ENCODE measurements at places on chromosomes 7 and 10.

GRCh38 chr10:17643339-17643754 is 604 bp upstream of the STAM start:
- peak; percentile 11 for DNase-seq

DNA sequence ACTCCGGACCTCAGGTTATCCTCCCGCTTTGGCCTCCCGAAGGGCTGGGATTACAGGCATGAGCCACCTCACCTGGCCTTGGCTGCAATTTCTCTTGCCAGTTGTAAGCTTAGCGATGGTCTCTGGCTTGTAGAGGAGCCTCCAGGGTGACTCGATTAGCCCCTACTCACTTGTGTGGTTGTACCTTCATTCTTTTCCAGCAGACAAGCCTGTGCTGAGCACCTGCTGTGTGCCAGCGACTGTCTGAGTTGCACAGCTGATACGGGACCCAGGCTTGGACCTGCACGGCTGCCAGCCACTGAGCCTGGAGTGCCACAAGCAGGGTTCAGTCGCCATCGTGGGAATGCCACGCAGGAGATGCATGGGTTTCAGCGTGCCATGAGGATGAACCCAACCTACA is 42.0 kb upstream of the DNAJB6 start:
- no peak for DNase-seq

DNA sequence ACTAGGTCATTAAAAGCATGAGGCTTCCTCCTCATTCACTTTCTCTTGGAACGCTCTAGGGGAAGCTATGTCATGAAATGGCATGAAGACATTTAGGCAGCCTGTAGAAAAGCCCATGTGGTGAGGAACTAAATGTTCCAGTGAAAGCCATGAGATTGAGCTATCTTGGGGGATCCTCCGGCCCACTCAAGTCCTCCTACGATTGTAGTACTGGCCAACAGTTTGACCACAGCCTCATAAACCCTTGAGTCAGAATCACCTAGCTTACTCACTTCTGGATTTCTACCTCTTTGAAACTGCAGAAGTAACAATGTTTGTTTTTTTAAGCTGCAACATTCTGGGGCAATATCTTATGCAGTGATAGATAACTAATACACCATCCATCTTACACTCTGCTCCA is 605.1 kb downstream of the SORCS1 start:
- DNase-seq, result no peak

DNA sequence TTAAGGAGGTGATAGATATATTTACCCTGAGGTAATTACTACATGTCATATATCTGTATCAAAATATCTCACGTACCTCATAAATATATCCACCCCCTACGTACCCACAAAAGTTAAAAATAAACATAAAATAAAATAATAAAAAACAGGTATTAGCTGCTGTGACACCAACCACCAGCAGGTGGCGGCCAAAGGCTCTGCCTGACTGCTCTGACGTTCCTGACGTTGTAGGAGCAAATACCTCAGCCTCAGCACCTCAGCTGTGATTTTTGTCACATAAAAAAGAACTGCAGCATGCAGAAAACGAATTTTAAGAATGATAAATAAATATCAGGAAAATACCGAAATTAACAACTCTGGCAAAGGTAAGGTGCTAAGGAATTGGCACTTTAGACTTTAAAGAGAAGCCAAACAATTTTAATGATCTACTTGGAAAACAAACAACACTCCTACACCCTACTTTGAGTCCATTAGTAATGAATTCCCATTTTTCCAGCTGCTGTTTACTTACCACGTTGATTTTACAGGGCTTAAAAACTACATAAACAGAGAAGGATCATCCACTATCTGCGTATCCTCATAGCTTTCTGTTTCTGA is 125.4 kb upstream of the TARP start:
- peak; percentile 27 for DNase-seq

DNA sequence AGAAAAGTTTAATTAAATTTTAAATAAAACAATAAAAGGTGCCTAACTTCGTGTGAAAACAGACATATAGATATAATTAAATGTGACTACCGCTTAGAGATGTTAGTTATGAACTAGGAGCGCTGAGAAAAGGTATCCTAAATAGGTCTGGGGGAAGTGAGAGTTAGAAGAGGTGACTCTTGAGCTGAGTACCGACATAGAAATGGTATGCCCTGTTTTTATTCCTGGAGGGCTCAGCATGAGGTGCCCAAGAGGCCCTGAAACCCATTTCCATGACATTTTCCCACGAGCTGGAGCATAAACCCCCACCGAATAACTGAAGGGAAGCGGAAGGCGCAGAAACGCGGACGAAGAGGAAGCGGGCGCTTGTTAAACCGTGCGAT is 433 bp upstream of the STARD3NL start:
- DNase-seq, result no peak

GRCh38 chr7:46024263-46024916 is 103.3 kb upstream of the IGFBP3 start:
- no peak for DNase-seq

- DNase-seq, result no peak
These were observed 47.8 kb upstream of the KCNMA1 start for GRCh38 chr10:77685432-77685831.

DNA sequence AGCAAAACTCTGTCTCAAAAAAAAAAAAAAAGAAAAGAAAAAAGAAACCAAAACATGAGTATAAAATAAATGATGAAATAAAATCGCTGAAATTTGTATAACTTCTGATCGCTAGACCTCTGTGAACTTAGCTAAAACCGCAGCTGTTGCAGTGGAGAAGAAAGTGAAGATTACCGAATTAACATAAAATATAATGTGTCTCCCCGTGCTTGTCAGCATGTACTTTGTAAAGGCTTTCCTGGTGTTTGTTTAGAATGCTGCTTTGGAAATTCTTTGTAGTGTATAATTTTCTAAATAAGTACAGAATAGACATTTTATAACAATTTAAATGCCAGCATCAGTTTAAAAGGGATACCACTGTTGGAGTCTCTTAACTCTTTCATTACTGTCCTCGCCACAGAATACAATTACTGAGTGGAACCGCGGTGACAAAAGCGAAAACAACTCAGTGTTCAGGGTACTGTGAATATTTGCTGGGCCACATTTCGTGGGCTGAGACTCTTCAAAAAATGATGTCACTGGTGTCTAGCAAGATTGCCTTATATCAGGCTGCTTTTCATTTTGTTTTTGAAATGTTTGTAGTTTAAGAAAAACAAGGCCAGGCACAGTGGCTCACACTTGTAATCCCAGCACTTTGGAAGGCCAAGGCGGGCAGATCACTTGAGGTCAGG is 167.7 kb downstream of the NSUN6 start:
- no peak for DNase-seq

GRCh38 chr7:50591098-50591479 is 25.9 kb upstream of the DDC start:
- DNase-seq, result no peak

- no peak for DNase-seq
These were observed 8.4 kb downstream of the FAM237B start for GRCh38 chr7:90312745-90313144.

DNA sequence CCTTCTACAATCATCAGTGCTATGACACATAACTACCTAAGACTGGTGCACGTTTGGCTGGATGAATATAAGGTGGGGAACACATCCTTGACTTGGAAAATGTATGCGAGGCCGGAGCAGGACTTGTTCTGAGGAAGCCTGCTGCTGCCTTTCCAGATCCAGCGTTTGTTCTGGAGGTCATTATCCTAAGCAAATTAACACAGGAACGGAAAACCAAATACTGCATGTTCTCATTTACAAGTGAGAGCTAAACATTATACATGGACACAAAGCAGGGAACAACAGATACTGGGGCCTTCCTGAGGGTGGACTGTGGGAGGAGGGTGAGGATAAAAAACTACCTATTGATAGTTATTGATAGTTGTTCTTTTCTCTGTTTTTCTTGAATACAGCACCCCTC is 10.8 kb upstream of the GALNT11 start:
- DNase-seq, result no peak

- no peak for DNase-seq
These were observed 252.5 kb downstream of the PAXIP1 start for GRCh38 chr7:154750353-154750801.

- no peak for DNase-seq
These were observed 35.9 kb downstream of the ACSM6 start for GRCh38 chr10:95229724-95230627.

- DNase-seq, result peak; percentile 18
These were observed 844 bp downstream of the NRF1 start for GRCh38 chr7:129612112-129613015.

DNA sequence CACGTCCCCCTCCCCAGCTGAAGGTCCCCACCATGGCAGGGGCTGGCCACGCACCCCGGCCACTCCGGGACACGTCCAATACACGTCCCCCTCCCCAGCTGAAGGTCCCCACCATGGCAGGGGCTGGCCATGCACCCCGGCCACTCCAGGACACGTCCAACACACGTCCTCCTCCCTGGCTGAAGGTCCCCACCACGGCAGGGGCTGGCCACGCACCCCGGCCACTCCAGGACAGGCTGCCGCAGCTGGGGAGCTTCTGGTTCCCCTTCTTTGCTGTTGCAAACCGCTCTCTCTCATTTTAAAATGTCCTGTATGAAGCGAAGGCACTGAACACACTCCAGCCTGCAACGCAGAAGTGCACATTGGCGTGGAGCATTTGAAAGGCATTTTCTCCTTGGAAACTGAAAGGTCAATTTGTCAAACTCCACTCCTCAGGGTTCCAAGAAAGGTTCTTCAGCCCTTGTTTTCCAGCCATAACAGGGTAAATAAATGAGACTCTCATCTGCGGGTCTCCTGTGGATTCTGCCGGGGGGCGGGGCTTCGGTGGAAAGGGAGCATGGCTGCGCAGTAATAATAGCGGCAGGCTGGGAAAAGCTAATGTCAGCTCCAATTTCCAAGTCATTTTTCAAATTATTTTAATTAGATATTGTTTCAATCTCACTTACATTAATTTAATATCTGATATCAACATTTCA is 580.3 kb downstream of the DNAJB6 start:
- no peak for DNase-seq

GRCh38 chr10:35462491-35462934 is 126.2 kb downstream of the CCNY start:
- DNase-seq, result no peak

- no peak for DNase-seq
These were observed 12.2 kb downstream of the TAS2R16 start for GRCh38 chr7:122983261-122983660.

DNA sequence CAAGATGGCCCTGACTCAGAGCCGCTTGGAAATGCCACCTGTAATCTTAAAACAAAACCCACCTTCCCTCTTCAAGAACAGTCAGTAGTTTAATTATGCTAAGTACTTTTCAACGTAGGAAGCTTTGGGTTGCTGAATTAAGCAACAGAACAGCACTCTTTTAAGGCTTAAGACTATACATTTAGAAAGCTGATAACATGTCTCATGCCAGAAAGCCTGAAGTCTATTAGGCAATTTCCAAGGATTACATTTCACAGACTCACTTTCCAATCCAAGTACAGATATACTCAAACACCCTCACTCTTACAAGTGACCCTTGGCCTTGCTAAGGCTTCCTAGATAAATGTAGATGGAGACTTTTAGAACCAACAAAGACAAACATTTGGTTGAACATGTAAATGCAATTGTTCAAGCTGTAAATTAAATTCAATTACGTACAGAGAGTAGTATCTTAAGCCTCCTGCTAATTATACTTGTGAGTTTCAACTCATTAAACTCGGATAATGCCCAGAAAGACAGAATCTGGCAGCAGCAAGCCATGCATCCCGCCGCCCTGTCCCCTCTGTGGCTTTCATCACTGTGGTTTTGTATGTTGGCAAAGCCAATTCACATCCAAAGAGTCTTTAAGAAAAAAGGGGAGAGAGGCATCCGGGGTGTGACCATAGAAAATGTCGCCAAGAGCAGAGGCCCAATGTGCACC is 283.1 kb upstream of the NRP1 start:
- DNase-seq, result no peak

DNA sequence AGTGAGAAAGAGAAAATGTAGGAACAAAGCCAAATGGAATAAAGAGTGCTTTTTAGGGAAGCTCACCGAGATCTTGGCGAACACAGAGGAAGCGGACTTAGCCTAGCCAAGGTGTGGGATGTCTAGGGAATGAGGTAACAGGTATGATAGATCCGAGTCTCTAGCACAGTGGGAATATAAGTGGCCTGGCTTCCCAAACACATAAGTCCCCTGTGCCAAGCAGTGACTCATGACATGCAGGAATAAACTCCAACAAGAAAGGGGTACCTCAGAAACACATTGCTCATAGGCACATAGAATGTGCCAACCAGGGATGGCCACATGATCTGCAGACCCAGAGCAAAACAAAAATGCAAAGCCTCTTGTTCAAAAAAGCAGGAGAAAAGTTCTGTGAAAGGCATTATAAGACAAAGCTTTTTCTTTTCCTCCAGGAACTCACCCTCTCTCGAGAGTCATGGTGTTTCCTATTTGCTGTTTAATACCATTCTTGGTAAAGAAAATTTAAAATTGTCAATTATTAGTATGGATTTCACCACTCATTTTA is 542.5 kb downstream of the GATA3 start:
- DNase-seq, result no peak

DNA sequence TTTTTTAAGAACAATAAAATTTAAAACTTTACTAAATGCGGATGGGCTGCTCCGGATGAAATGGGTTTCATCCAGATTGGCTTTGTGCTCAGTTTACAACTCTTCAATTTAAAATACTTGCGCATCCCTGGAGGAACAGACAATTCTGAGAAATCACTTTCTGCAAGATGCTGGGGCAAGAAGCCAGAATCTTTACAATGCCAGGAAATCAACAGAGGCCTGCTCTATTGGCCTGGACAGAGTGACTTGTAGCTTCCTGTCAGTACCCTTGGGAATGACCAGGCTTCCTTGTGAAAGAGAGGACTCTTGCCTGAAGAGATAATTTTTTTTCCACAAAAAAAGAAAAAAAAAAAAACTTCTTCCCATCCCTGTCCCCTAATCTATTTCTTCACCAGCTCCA is 3.9 kb upstream of the FAM13C start:
- DNase-seq, result no peak

DNA sequence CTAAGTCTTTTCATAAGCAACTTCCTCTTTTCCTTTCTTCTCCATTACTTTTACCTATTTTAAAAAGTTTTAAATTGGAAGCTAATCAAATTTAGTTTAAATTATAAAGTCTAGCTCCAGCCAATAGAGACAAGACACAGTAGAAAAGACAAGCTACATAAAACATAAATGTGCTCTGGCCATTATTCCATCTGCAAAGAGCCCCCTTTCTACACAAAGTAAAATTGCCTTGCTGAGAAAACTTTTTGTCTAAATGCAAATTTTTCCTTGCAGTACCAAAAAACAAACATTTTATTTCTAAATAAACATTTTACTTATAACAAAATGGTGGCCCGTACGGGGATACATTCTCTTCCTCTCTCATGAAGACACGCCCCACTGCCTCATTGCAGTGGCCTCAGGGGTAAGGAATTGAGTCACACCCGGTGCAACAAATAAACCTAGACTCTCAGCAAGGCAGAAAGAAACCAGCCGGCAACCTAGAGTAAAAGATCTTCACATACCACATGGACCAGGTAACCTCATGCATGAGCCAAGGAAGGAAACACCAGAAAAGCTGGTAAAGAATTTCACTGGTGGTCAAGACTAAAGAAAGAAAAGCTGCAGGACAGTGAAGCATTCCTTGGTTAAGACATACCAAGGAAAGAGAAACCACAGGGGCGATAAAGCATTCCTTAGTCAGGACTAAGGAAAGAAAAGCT is 71.6 kb upstream of the ZNF746 start:
- DNase-seq, result no peak
